T follicular helper cell (primary cell): ENCODE measurements at places on chromosomes 7 and 10.

GRCh38 chr7:100693312-100694097 is 545 bp downstream of the GIGYF1 start:
- no peak for DNase-seq

DNA sequence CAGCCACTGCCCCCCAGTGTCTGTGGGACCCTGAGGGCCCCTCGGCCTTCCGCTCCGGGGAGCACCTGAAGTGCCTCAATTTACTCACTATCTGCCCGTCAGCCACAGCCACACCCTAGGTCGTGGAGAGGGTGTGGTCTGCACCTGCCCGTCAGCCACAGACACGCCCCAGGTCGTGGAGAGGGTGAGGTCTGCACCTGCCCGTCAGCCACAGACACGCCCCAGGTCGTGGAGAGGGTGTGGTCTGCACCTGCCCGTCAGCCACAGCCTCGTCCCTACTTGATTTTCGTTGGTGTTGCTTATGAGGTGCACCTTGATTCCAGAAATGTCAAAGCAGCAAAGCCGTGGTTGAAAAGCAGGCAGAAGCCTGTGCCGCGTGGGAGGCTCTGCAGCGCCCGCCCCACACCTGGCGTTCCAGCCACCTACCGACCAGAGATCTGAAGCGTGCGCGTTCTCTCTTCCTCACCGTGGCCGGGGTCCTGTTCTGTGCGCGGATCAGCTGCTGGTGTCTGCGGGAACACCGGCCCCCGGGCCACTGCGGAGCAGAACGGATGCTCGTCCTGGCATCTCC is 101.6 kb downstream of the DYNC2I1 start:
- DNase-seq = no peak

DNA sequence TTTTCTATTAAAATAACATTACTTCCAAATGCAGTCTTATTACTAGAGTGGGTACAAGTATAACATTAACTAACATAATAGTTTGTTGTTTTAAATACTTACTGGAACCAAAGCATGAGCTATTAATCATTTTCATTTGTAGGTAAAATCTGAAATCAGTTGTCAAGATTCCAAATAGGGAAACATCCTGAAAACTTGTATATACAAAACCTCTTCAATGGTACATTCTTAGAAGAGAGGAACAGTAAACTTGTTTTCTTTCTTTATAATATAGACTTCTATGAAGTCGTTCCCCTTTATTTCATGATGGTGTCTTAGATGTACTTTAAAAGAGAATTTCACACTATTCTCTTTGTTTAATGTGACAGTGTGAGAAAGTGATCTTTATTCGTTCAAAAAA is 85.9 kb downstream of the VTI1A start:
- no peak for DNase-seq

GRCh38 chr7:122136639-122137245 is 7.3 kb downstream of the AASS start:
- no peak for DNase-seq

DNA sequence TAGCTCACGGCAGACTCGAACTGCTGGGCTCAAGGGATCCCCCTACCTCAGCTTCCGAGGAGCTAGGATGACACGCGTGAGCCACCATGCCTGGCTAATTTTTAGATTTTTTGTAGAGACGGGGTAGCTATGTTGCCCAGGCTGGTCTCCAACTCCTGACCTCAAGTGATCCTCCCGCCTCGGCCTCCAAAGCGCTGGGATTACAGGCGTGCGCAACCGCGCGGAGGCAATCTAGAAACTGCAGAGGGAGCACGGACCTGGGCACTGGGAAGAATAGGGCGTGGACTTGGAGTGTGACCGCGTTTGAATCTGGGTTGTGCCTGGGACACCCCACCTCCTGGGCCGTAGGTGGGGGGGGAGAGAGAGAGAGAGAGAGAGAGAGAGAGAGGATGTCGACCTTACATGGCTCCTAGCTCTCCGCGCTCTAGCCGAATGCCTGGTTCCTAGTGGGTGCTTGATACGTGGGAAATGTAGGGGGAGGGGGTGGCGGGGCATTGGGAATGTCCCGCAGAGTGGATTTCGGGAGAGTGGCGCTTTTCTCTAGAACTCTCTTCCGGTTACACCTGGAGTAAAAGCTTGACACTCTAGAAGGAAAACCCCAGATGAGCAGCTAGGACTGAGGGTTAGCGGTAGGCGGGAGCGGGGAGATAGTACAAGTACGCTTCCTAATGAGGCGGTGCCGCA is 1.2 kb upstream of the MAP3K8 start:
- DNase-seq = no peak

DNA sequence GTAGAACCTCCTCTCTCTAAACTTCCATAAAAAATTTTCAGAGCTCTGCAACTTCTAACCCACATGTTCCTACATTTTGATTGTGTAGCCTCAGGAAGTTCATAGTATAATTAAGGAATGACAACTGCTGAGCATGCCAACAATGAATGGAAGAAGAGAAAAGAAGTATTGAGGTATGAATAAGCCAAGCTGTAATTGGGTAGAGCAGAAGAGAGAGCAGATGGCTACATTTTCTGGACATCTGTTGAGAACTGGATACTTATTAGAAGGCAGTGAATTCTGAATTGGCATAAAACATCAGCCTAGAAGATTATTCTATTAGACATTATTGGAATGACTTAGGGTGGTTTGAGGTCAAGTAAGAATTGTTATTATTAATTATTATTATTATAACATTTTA is 728.3 kb upstream of the PHF14 start:
- no peak for DNase-seq
